ENCODE measurements at places on chromosomes 2 and 18.

DNA sequence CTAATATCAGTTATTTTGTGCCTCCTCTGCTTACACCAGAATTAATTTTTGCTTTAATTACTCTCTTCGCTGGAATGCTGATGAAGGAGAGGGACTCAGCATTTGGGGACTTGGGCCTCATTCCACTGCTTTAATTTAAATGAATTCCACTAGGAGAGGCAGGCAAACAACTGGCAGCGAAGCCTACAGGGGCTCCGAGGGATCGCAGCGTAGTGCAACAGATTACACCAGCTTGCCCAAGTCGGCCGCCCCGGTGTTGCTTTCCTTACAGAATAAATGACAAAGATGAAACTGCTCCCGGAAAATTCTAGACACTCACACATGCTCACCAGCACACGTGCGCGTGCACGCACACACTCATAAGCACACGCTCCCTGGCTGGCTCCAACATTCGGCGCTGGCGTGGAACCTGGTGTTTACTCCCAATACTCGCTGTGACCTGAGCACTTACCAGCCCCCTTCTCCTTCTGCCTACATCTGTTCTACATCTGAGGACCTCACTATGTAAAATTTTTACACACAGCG lies 175.4 kb downstream of the ZNF521 start:
- no peak for DNase-seq

- DNase-seq = no peak
Measured at GRCh38 chr2:28320371-28320770, 72.3 kb upstream of the FOSL2 start.

DNA sequence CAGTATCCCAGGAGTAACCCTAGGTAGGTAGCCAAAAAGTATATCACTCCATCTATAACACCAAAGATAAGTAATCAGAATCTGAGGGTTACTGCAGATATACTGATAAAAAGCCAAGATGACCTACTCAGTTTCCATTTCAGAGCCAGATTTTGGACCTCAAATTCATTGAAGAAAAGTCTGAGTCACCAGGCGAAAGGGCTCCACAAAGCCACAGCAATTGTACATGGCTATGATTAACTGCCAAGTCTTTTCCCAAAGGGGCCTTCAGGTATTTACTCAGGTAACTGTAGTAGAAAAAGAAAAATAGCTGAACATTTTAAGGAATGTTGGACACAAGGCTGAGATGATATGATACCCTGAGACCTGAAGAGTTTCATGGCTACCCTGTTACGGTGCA lies 75.6 kb upstream of the KCNH7 start:
- no peak for DNase-seq

DNA sequence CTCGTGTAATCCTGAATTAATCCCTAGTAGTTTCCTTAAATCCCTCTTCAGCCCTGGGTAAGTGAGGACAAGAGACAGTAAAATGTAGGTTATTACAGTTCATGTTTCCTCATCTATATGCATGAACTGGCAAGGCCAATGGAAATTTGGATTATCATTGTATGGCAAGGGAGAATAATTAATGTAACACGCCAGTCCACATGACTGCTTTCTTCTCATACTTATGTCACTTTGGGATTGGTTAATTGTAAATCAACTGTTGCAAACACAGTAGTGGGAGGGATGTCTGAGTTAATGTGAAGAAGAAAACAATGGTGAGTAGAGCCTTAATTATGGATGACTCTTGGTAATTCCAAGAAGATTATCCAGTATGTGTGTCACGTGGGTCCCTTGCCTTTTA lies 1.7 kb upstream of the SERPINB7 start:
- DNase-seq = no peak

- no peak for DNase-seq
Measured at GRCh38 chr18:60534538-60534937, 162.0 kb upstream of the MC4R start.

DNA sequence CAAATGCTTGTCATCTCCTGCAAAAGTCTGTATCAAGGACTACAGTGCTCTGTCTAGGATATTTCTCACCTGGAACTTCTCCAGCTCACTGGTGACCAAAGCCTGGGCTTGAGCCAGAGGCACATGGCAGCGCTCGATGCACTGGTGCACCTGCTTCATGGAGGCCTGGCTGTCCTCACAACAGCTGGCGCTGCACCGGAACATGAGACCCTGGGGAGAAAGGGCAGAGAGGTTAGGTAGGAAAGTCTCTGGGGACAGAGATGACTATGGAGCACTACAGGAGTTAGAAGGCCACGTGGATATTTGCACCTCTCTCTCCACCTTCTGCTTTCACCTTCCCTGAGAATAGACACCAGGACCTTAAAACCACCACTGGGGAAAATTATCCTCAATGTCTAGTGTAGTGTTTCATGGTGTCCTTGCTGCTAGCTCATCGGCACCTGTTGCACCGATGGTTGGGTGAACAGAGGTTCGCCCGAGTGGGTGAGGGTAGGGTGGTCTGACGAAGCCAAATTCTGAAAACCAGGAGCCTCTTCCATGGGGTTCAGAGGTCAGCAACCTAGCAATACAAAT lies 1.0 kb downstream of the FAM136A start:
- DNase-seq = no peak

- DNase-seq = no peak
Measured at GRCh38 chr2:39304729-39305128, 61.0 kb upstream of the CDKL4 start.

DNA sequence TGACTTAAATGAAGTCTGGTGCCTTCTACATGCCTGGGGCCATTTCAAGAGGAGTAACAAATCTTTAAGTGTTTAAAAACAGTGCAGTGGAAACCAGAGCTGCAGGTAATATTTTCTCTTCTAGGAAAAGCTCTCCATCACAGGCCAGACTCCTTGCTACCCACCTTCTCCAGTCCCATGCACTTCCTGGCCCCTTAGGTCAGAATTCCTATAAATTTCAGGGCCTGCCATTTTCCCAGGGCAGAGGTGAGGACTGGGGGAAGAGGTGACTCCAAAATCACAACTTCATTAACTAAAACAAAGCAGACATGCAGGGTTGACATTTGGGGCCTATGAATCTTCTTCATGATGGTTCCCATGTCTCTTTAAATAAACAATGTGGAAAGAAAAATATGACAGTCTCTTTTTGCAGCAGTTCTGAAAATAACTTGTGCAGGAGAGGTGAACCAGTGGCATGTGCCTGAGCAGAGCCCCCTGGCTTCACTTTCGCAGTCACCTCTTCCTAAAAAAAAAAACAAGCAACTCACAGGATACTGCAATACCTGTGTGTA lies 63.7 kb upstream of the TANC1 start:
- no peak for DNase-seq

DNA sequence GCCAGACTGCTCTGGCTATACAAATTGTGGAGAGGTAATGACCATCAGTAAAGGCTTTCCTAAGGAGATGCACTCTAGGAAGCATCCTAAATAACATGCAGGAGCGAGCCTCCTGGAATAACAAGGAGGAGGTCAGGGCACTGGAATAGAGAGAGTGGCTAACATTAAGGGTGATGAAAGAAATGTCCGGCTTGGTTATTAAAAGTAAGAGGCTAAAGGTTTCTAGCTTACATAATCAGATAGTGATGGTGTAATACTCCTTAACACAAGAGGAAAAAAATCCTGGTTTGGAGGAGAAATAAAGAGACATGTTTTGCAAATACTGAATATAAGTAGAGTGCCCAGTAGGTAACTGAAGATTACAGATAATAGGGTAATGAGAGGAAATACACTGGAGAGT lies 365.7 kb downstream of the ZEB2 start:
- no peak for DNase-seq

GRCh38 chr2:218230882-218231281 lies 13.9 kb downstream of the ARPC2 start:
- no peak for DNase-seq

DNA sequence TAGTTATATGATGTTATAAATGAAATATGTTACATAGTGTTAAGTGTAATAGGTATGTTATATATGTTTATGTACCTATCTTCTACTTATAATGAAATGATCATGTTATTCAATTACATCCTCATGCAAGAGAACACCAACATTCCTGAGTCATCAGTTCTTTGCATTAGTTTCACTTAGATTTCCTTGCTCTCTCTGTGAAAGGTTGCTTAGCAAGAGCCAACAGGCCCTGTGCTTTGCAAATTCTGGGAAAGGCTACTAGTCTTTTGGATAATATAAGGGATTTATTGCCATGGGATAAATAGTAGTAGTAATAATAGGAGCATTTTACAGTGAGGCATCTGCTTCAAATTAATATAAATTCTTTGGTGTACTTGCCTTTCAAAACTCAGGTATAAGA lies 274.8 kb downstream of the SP3 start:
- no peak for DNase-seq

GRCh38 chr18:64416990-64417389 lies 268.1 kb upstream of the LINC00305 start:
- DNase-seq = no peak

Measured in fibroblast of skin of left biceps (primary cell).